ENCODE measurements at places on chromosomes 6 and 20.

DNA sequence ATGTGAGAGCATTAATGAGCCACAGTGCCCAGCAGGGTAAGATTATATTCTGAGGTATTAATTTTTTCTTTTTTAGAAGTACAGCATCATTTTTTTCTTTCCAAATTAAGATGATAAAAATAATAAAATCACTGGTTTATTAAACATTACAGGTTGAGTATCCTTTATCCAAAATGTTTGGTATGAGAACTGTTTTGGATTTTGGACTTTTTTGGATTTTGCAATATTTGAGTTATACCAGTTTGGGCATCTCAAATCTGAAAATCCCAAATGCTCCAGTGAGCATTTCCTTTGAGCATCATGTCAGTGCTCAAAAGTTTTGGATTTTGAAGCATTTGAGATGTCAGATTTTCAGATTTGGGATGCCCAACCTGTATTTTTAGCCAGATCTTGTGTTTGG is 44.4 kb downstream of the ENPP1 start:
- DNase-seq = no peak

DNA sequence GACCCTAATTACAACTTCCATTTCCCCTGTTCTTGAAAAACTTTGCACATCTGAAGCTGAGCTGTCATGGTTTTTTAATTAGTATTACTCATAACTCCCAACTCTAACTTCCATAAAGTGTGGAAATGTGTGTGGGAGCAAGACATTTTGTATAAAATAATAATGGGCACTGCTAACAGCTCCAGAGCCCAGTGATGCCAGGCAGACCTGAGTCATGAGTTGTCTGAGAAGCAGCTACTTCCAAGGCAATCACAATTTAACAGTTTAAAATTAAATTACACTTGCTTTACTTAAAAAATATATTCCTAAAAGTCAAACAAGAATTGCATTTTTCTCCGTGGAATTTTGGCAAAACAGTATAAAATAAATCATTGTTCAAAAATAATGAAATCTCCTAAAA is 6.4 kb downstream of the SLC2A12 start:
- DNase-seq = no peak

DNA sequence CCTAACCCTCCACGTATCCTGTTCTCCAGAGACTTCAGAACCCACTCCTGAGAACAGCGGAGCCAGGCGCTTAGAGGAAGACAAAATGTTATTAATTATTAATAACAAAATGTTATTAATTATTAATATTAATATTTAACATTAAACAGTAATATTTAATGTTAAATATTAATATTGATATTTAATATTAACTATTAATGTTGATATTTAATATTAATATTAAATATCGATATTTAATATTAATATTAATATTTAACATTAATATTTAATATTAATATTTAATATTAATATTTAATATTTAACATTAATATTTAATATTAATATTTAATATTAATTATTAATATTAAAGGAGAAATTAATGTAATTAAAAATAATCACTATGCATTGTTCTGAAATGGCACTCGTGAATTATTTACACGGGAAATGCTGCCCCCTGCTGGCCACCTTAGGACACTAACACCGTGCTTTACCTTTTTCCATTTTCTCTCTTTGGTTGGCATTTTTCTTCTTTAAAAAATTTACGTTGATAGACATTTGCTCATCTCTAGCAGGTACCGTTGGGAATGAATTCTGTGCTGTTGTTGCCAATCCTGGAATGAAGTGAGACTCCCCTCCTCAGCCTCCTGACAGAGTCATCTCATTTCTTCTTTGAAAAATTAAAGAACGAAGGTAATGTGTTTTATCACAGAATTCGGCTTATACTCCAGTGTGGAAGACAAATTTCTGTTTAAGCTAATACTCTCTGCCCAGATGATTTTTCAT is 7.5 kb upstream of the GGTLC1 start:
- DNase-seq = peak; percentile 27

DNA sequence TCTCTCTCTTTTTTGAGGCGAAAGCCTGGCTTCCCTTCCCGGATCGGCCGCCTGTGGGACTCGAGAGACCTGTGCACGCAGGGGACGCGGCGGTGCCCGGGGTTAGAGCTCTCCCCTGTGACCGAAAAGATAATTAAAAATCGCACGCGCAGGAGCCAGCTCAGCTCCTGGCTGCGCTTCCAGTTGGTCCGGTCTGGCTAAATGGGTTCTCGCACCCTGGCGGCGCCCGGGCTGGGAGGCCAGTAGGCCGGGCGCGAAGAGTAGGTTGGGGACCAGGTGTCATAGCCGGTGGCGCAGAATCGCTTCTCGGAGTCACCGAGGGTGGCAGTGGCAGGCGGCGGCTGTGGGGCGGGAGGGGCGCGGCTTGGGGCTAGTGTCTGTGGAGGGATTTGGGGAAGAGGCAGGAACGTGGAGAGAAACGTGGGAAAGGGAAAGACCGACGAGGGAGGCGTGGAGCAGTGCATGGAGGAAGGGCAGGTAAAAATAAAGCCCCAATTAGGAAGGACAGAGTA is 41.9 kb upstream of the SUPT3H start:
- no peak for DNase-seq

DNA sequence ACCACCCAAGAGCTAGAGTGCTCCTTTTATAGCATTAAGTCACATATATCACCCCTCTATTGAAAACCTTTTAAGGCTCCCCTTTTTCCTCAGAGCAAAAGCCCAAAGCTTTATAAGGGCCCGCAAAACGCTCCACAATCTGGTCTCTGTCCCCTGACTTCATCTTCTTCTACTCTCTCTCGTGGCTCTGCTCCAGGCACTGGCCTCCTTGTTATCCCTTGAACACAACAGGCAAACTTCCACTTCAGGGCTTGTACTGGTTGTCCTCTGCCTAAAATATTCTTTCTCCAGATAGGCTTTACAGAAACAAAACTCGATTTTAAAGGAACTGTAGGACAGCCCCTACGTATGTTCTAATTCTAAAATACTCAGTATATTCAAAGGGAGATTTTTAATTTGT is 44.0 kb upstream of the SPDEF start:
- DNase-seq = no peak

DNA sequence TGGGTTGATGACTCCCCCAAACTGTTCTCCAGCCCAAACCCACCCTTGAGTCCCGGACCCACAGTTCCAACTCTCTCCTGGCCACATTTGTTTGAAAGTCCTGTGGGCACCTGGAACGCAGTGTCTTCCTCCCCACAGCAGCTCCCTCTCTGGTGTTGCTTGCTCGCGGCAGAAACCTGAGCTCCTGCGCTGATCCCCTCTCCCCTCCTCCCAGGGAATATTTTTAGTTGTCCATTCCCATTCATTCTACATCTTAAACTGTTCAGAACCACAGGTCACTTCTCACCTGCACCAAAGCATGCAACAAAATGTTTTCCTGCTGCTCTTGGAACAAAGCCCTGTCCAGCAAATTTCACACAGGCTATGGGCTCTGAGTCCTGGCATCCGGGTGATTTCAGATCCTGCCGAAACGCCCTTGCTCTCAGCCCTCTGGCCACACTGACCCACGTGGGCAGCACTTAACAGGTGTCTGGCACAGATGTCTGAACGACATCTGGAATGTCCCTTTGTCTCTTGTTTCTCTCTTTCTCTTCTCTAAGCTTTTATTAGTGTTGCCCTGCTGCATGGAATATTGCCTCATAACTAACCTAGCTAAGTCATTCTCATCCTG is 27.0 kb upstream of the PMEPA1 start:
- DNase-seq = no peak

- DNase-seq = no peak
Observed at GRCh38 chr20:9214685-9215084, 145.8 kb downstream of the PLCB4 start.

DNA sequence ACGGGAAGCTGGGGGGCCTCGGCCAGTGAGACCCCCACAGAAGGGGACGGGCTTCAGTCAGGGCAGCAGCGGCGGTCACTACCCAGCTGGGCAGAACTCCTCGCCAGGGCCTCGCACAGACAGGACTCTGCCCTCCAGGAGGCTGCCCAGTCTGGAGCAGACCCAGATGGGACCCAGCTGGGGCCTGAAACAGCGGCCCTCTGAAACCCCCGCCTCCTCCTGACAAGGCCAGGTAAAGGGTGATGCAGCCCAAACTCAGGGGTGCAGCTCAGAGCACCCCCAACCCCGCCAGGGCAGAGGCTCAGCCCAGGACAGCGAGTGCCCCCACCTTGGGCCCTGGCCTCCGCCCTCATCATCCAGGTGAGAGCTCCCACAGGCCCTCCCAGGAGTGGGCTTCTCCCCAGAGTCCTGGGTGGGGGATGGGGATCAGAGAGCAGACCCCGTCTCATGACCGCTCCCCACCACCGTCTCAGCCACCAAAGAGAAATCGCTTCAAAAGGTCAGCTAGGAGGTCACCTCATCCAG is 2.2 kb downstream of the EEF1A2 start:
- DNase-seq = no peak

- DNase-seq = no peak
Observed at GRCh38 chr6:154981079-154981870, 13.8 kb upstream of the TIAM2 start.

DNA sequence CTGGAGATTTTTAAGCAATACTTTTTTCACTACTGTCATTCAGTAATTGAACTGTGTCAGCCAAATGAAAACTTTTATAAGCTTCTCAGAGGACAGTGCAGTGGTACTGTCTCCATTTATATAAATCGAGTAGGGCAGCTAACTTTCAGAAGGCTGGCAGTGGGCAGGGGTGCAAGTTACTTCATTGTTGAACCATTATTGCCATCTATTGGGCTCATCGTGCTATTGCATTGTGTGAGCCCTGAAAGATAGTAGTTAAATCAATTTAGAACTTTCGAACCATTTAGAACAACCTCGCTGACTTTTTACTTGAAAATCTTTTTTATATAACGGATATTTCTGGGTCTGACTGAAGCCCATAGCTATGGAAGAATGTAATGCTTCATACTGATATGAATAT is 347.8 kb upstream of the PLCB4 start:
- peak; percentile 34 for DNase-seq

DNA sequence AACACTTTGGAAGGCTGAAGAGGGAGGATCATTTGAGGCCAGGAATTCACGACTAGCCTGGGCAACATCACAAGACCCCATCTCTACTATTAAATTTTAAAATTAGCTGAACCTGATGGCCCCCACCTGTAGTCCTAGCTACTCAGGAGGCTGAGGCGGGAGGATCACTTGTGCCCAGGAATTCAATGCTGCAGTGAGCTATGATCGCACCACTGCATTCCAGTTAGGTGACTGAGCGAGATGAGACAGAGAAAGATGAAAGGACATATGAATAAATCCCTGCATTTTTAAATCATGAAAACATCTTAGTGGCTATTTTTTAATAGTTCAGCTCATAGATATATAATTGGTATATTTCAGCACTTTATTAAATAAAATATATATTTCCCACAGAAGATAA is 93.8 kb downstream of the GPR63 start:
- no peak for DNase-seq

GRCh38 chr6:17267566-17267965 is 13.6 kb upstream of the RBM24 start:
- DNase-seq = no peak

GRCh38 chr6:3811191-3811590 is 38.0 kb upstream of the FAM50B start:
- DNase-seq = no peak

DNA sequence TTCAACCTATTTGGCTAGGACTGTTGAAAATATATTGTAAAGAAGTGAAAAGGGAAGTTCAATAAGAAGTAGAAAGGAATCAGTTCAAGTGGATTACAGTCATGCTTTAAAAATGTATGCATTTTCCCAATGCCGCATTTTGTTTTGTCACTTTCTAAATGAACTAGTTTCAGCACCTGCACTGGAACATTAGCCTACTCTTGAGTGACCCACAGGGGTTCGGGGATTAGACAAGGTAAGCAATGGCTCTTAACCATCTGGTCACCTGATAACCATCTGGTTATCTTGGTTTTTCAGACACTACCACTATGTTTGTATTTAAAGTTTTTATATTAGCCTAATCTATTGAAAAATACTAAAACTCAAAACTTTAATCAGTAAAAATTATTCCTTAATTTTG is 97.6 kb downstream of the CD164 start:
- no peak for DNase-seq

GRCh38 chr20:44092551-44093248 is 94.3 kb downstream of the JPH2 start:
- no peak for DNase-seq

- no peak for DNase-seq
Observed at GRCh38 chr6:104728448-104728847, 131.3 kb downstream of the HACE1 start.

DNA sequence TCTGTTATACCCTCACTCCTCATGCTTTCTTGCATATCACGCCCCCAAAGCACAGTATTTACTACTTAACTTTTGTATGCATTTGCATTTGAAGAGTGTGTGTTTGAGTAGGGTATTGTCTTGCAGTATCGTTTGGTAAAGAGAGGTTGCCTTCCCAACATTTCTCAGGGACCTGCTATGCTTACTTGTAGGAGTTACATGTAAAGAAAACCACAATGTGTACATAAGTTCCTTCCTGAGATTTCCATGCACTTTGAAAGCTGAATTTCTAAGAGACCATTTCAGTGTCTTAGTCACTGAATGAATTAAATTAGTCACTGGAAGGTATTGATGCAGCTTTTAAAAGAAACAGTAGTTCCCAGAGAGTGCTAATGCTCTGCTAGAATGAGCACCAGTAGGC is 159.3 kb upstream of the LAMA2 start:
- no peak for DNase-seq

- no peak for DNase-seq
Observed at GRCh38 chr6:56814802-56815201, 140.1 kb upstream of the BEND6 start.

GRCh38 chr20:18004384-18005031 is 35.7 kb downstream of the MGME1 start:
- no peak for DNase-seq

GRCh38 chr6:119426619-119427018 is 77.1 kb upstream of the MAN1A1 start:
- DNase-seq = no peak

GRCh38 chr6:135231469-135231844 is 50.3 kb downstream of the MYB start:
- no peak for DNase-seq

DNA sequence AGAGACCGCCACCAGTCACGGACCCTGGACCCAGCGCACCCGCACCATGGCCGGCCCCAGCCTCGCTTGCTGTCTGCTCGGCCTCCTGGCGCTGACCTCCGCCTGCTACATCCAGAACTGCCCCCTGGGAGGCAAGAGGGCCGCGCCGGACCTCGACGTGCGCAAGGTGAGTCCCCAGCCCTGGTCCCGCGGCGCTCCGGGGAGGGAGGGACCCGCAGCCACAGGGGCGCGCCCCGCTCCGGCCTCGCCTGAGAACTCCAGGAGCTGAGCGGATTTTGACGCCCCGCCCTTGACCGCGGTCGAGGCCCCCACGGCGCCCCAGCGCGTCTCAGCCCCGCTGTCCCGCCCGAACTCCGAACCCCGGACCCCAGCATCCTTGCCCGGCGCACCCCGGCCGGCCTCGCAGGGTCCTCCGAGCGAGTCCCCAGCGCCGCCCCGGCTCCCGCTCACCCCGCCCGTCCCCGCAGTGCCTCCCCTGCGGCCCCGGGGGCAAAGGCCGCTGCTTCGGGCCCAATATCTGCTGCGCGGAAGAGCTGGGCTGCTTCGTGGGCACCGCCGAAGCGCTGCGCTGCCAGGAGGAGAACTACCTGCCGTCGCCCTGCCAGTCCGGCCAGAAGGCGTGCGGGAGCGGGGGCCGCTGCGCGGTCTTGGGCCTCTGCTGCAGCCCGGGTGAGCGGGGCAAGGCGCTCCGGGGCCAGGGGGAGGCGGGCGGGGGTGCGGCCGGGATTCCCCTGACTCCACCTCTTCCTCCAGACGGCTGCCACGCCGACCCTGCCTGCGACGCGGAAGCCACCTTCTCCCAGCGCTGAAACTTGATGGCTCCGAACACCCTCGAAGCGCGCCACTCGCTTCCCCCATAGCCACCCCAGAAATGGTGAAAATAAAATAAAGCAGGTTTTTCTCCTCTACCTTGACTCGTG is at the start of gene OXT:
Gene OXT (plus strand): TSS at position 11 of the 920 bp plus-strand sequence. CDS start 36 bp downstream, at position 47.
- no peak for DNase-seq

All from RWPE1 (cell line).